CD4-positive, alpha-beta T cell treated with Interleukin-17A for 4 hours (primary cell): ENCODE measurements at places on chromosomes 3 and 15.

- DNase-seq: peak; percentile 82
Measured at GRCh38 chr3:44477312-44478030, at the start of gene ZNF445. ZNF445 (minus strand) TSS chr3:44477670; CDS start chr3:44455549, 22,121 bp downstream.

GRCh38 chr3:107112356-107112755, 264.9 kb upstream of the CCDC54 start:
- DNase-seq: no peak

- DNase-seq: no peak
Measured at GRCh38 chr3:127207727-127208482, 15.0 kb downstream of the PRR23E start.

DNA sequence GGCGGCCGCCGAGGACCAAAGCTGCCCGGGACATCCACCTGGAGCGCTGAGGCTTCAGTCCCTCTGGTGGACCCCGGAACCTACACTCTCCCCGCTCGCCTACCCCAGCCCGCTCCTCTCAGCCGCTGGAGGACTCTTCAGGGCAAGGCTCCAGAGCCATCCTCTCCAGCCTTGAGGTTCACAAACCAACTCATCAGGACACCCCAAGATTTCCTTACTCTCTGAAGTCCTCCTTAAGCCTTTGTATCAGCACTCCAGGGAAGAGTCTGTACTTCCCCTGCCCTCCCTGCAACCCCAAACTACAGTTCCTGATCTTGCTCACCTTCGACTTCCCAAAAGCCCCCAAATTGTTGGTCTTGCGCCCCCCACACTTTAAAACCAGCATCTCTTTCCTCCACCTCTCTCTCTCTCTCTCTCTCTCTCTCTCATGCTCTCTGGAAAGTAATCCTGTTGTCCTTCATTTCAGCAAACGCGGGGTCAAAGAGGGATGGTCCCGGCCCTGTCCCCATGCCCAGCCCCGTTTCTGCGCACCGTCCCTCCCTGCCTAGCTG, 438 bp downstream of the THBS1 start:
- no peak for DNase-seq

DNA sequence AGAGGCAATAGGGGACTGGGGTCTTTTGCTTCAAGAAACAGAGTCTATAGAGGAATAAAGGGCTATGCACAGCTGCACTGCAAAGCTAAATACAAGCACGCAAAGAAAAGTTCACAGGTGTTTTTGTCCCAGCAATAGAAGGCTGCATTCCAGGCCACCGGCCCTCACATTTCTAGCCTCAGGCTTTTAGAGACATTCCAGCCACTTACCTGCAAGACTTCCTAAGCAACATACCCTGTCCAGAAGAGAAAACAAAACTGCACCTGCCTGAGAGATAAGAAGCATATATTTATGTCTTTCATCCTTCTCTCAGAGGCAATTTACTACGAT, 220.5 kb downstream of the OPA1 start:
- no peak for DNase-seq

DNA sequence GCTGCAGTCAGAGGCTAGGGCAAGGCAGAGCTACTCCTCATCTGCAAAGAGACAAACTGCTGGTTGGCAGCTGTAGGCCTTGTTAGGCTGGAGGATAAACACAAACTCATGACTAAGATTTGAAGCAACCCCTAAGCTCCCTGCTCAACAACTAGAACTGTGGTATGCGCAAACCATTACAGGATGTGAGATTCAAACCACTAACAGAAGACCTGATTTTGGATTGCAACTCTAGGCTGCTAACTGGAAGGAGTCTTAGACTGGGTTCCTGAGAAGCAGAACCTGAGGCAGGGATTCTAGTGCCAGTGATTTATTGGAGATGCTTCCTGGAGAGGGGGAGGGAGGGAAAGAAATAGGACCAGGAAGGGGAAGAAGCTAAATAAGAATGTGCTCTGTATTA, 22.5 kb downstream of the CCR4 start:
- DNase-seq: peak; percentile 35
